ENCODE measurements at places on chromosomes 3 and 15.

GRCh38 chr15:80695911-80696661, 976 bp downstream of the ABHD17C start:
- DNase-seq: no peak

GRCh38 chr3:75272691-75273090, 391.4 kb upstream of the FRG2C start:
- DNase-seq: no peak

DNA sequence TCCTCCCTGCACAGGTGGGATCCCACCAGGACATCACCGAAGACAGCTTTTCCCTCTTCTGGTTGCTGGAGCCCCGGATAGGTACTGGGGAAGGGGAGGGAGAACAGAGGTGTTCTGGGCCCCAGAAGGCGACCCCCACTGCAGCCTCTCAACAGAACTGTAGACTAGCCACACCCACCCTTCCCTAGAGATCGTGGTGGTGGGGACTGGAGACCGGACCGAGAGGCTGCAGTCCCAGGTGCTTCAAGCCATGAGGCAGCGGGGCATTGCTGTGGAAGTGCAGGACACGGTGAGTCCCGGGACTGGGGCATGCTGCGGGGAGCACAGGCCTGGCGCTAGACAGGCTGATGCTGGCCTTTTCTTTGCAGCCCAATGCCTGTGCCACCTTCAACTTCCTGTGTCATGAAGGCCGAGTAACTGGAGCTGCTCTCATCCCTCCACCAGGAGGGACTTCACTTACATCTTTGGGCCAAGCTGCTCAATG, 809 bp downstream of the NDUFAF3 start:
- no peak for DNase-seq

DNA sequence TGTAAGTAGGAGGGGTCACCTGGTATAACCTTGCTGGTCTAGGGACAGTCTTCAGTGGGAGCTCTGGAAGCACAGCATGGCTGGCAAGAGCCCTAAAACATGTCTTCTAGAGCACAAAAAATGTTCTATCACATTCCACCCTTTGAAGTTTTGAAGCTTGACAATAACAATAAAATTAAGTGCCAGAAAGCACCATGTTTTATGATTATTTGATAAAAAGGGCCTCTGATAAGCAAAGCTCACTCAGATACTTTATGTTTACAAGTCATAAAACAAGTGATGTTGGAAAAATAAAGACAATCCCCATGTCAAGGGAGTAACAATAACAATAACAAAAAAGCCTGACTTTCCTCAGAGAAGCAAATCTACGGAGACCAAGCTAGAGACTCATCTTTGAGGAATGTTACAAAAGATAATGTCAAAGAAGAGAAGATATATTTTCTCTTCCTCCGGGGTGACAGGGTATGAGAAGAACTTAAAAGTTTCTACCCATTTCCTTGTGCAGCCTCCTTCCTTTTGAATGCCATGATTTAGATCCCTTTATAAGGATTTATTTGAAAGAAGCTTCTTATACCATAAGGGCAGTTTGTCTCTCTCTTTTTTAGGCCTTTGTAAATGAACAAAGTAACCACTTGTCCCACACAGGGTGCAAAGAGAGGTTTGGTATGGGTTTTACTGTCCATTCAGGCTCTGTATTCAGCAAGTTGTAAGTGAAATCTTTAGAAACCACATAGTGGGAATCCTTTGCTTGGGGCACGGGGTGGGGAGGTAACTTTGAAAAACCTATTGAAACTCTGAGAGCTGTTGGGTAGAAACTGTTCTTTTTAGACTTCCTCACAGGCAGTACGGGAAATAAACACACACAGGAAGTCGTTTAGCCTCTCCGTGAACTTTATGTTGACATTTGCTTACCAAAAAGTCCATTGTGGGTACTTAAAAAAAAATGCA, 109.6 kb upstream of the RBMS3 start:
- no peak for DNase-seq

GRCh38 chr3:41682996-41683395, 278.9 kb downstream of the ULK4 start:
- DNase-seq: no peak

DNA sequence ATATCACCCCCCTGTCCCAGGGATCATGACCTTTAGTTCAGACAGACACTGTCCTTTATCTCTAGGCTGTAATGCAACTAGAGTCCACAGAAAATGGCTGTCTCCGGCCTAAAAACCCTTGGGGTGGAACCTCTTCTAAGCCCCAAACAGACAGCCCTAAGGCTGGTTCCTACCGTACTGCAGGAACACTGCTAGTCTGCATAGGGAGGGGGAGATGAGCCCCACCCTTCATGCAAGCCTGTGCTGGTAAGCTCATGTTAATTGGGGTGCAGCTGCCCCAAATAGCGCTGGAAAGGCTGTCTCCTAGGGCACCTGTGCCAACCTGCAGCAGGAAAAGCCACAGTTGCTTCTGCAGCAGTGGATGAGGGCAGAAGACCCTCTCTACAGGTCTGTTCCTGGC, 252.1 kb upstream of the MDFIC2 start:
- no peak for DNase-seq

Data from stimulated activated CD8-positive, alpha-beta memory T cell treated with anti-CD3 and anti-CD28 coated beads, Interleukin-15, amount 100 ng/mL, for 48 hours (primary cell).